Activated T-helper 1 cell treated with anti-CD3 and anti-CD28 coated beads, Interleukin-2, amount 50 U/mL, for 16 hours (primary cell): ENCODE measurements at places on chromosomes 16 and 17.

GRCh38 chr16:635573-636205, 416 bp downstream of the METTL26 start:
- DNase-seq = no peak

GRCh38 chr17:50831471-50831928, 3.9 kb upstream of the WFIKKN2 start:
- DNase-seq = no peak

DNA sequence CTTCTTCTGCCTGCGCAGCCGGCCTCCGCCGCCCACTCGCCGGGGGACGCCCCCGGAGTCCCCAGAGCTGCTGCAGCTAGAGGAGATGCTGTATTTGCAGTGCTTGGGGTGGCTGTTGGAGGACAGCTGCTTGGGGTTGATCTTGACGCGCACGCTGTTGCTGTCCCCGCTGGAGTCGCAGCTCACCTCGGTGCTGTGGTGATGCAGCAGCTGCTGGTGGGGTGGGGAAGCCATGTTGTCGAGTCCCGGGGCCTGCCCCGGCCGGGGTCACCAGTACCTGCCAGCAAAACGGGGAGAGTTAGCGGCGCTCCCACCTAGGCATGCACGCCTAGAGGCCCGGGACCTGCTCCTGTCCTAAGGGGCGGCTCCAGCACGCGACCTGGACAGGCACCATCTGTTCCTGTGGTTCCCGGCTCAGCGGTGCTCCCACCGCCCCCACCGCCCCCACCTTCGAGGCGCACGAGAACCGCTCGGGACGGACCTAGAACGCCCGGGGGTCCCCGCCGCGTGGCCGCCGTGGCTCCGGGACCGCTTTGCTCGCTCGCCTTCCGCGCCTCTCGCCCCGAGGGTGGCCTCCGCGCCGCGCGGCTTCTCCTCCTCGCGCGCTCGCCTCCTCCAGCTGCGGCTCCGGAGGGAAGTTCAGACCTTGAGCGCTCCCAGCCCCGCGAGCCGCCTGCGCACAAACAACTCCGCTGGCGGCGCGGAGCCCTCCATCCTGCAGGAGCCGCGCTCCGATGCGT, 863 bp downstream of the ADCY9 start:
- DNase-seq = no peak

DNA sequence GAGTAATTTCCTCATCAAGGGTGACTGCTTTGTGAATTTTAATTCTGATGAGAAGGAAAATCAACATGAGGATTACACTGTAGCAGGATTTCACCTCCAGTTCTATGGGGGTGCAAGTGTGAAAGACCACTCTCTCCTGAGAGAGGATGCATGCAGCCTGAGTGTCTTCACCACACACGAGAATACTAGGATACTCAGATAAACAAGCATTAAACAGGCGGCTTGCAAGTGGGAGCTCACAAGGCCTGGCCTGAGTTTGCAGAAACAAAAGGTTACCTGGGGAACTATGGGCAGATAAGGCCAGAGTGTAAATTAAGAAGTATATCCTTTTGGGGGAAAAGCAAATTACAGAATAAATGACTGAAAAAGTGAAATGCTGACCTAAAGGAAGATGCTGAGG, 46.6 kb downstream of the MYH10 start:
- no peak for DNase-seq

DNA sequence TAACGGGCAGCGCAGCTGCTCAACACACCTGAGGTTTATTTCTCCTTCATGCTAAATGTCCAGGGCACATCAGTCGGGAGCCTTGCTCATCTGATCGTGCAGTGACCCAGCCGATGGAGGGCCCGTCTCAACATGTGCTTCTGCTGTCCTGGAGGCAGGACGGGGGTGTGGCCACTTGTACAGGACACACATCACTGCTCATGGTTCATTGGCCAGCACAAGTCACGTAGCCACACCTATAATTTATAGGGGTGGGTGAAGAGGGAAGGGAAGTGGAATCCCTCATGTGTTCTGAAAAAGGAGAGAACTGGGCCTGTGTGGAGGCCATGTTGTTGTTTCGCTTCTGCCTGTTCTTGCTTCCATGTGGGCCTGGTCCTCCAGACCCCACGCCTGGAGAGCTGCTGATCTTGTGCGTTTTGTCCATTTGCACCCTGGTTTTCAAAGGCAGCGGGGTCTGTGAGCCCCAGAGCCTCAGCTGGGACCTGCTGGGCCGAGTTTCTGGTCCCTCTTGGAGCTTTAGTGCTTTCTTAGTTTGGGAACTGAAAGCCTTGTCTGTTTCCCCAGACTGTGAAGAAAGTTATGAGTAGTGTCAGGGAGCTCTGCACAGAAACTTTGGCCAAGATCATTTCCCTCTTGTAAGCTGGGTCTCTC, 60.5 kb downstream of the CMIP start:
- no peak for DNase-seq

DNA sequence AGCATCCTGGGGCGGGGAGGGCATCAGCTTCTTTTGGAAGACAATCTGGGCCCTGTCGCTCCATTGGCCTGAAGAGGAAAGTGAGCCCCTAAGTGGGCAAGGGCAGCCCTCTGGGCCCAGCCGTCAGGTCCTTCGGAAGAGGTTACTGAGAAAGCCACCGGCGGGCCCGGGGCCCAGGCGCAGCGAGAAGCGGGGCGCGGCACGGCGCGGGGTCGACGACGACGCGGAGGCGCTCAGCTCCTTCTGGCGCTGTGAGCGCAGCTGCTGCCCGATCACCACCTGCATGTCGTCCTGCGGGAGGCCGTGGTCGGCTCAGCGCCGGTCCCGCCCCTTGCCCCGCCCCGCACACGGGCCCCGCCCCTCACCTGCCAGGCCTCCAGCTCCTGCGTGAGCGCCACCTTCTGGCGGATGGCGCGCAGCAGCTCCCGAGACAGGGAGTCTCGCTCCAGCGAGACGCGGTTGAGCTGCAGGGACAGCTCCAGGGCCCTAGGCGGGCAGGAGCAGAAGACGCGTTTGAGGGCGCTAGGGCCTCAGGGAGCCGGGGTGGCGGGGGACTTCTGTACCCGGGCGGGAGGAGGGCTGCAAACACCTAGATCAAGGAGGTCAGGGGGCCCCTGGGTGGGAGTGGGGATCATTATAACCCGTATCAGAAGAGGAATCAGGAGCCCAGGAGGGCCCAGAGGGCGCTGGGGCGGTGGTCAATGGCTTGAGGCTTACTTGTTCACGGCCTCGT, 4.3 kb downstream of the THOC6 start:
- peak; percentile 83 for DNase-seq

GRCh38 chr17:9979463-9979995, 74.5 kb upstream of the RCVRN start:
- no peak for DNase-seq

DNA sequence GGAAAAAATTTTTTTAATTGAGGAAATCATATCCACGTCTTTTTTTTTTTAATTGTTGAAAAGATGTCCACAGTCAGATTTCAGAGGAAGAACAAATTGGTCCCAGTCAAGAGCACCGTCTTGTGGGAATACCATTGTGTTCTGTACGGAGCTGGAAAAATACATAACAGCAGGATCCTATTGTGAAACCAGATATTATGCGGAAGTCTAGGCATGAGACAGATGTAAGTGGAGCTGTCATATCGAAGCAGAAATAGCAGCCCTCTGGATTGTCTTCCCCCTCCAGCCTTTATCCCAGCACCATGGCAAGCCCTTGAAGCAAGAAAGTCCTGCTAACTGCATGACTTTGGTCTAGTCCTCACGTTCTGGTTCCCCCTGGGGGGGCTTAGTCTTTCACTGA, 391.6 kb upstream of the ASIC2 start:
- no peak for DNase-seq

DNA sequence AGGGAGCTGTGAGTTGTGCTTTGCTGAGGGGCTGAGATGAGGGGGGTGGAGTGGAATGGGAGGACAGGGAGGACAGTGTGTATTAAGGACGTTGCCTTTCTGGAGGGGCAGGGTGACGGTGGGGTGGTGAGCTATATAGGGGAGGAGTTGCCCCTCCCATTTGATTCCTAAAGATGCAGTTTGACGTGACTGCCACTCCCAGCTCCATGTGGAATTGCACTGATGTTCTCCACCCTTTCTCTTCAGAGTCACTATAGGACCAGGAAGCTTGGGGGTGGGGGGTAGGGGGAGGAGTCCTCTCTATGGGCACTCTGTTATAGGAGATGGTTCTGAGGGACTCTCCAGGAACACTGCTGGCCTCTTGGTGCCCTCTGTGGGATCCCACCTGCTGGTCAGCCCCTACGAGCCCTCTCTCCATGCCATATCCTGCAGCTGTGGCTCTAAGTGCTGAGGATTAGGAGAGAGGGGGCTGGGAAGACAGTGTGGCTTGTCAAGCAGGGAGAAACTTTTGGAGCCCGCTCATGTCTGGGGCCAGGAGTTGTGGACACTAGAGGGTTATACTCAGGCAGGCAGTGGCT, 3.8 kb upstream of the NGFR start:
- no peak for DNase-seq
